NCI-H1048 (cell line): ENCODE measurements at places on chromosomes 13 and 19.

DNA sequence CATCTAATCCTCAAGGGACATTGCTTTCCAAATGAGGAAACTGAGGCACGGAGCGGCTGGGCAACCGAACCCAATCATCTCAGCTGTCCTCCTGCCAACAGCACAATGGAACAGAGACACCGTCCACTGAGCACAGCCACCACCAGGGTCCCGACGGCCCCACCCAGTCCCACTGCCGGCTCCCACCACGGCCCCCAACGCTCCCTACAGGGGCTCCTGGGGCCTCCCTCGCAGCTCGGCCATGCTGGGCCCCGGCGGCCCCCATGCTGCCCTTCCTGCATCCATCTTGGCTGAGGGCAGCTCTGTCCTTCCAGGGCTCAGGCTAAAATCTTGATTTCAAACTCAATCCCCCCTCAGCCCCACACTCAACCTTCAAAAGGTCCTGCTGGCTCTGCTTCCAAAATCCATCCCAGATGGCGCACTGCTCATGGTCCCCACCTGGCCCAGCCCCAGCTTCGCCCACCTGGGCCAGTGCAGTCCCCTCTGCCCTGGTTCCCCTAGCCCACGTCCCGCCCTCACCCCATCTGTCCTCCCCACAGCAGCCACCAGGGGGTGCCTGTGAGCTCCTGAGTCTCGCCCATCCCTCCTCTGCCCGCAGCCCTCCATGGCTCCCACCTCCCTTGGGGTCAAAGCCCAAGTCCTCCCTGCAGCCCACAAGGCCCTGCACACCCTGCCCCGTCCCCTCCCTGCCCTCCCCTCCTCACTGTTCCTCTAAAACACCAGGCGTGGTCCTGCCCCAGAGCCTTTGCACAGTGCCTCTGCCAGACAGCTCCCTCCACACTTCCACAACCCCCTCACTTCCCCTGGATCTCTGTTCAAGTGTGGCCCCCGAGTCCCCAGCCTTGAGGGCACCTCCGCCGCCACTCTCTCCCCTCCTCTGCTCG is 7.9 kb downstream of the PIP5K1C start:
- DNase-seq, result no peak

- no peak for DNase-seq
These were observed 142.4 kb upstream of the SPACA7 start for GRCh38 chr13:112233716-112234115.

DNA sequence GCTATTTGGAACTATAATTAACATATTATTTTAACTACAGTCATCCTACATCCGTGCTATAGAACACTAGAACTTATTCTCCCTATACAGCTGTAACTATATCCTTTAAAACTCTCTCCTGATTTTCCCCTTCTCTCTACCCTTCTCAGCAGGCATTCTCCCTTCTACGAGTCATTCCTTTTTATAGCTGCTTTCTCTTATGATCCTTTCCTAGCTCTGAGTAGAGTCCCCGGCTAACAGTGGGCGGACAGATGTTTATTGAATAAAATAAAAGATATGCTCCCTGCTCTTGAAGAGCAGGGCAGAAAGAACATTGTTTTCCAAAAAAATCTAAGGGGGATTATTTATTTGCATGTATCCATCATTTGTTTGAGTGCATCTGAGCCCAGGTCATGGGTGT is 246.5 kb upstream of the TMTC4 start:
- DNase-seq, result no peak

- DNase-seq, result no peak
These were observed 4.4 kb downstream of the BCAT2 start for GRCh38 chr19:48806518-48806817.

DNA sequence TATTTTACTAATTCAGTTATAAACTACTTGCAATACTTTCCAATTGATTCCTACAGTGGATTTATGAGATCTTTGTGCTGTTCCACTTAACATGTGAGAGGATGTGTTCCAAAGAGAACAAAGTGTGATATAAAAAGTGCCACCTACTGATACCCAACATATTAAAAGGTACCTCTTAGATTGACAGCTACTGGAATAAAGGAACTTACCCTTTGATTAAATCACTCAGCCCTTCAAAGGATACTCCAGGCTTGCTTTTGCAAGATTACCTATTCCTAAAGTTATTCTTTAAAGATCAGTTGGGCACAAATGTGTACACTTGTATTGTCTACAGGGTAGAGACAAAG is 65.9 kb downstream of the DCT start:
- no peak for DNase-seq

DNA sequence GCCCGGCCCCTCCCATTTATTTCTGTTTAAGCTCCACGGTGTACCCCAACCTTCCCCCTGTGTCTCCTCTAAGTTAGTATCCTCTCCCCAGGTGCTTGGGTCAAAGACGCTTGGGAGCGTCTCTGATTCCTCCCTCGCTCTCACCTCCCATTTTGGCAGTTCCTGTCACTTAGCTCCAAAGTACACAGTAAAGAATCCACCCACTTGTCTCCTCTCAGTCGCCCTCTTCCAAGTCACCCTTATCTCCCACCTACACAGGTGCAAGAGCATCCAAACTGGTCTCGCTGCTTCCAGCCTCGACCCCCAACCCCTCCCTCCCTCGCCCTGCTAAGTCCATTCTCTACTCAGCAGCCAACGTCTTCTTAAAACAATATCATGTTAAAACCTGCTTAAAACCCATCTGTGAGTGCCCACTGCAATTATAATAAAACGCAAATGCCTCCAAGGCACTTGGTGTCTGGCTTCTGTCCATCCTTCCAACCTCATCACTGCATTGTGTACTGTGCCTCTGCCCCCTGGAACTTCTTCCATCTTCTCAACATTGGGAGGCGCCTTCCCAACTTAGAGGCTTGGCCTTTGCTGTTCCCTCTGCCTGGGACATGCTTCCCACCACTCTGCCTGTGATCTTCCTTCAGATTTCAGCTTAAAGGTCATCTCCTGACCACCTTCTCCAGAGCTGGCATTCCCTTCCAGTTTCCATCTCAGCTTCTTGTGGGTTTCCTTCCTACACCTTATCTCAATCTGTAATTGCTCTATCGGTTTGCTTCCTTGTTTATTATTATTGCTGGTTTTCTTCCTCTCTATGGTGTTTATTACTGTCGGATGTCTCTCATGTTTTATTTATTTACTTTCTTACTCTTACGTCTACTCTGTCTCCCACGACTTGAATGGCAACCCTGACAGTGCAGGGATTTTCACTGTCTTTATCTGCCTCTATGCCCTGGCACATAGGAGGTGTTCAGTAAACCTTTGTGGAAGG is 9.5 kb upstream of the KLK14 start:
- DNase-seq, result no peak

GRCh38 chr19:23118400-23118799 is 1.6 kb downstream of the ZNF730 start:
- no peak for DNase-seq

- no peak for DNase-seq
These were observed 8.4 kb upstream of the SIGLEC12 start for GRCh38 chr19:51509823-51510660.

DNA sequence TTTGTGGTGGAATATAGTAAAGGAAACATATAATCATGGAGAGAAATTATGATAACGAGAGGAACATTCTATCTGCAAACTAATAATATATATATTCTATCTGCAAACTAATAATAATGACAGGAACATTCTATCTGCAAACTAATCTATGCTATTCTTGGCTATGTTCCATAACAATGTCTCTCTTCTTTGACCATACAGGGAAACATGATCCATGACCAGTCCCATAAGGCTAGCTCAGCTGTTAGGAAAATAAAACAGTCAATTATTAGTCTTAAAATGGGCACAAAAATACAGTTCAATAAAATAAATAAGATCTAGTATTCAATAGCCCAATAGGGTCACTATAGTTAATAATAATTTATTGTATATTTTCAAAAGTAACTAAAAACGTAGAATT is 707.8 kb upstream of the PCDH20 start:
- no peak for DNase-seq

DNA sequence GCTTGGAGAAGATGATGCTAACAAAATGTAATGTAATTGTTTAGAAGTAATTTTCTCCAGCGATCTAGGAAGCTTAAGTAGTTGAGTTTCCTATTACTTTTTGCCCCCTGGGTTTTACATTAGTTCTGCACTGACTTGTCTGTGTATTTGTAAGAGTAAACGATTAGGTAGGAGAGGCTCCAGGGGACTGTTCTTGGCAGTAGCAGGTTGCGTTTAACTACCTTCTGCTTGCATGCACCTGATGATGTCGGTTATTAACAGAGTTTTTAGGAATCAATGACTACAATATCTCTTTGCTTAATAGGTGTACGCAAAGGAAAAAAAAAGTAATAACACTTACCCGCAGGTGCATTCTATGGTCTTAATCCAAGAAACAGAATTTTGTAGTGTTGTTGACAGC is 18.3 kb upstream of the UGGT2 start:
- DNase-seq, result no peak

GRCh38 chr13:21735701-21736401 is 65.0 kb downstream of the FGF9 start:
- no peak for DNase-seq

DNA sequence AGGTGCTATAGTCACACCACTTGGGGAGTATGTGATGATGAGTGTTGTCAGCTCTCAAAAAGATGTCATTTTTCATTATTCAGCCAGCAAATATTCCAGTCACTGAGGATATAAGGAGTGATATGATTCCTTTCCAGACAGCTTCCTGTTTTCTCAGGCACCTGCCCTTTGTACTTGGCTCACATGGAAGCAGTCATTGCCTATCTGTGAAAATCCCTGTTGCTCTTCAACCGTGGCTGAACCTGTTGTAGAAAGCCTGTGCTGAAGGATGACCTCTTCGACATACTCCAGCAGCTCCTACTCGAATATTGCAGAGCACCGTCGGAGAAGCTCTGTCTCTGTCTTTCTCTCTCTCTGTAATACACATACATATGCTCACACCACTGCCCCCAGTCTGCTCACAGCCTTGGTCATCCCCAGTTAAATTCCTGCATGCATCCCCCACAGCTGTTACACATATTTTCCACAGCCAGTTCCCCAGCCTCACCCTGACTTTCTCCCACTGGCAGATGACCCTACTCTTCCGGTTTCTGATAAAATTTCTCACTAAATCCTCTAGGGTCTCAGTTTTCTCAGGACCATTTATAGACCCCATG is 204.2 kb upstream of the ARGLU1 start:
- DNase-seq, result no peak

- no peak for DNase-seq
These were observed 1196.2 kb downstream of the PCDH9 start for GRCh38 chr13:66033924-66034323.

DNA sequence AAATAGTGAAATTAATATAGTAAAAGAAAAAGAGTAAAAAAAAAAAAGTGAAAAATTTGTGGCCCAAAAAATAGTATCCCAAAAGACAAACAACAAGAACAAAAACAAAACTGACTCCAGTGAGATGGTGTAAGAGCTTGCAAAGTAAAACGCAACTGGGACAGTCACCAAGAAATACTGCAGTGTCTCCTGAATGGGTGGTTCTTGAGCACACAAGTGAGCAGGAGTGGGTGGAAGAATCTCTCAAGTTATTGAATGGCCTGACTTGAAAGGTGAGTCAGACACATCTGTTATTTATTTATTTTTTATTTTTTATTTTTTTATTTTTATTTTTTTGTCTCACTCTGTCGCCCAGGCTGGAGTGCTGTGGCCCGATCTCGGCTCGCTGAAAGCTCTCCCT is 1.9 kb downstream of the ZNF493 start:
- no peak for DNase-seq

GRCh38 chr13:75454497-75454896 is 27.5 kb downstream of the TBC1D4 start:
- no peak for DNase-seq

DNA sequence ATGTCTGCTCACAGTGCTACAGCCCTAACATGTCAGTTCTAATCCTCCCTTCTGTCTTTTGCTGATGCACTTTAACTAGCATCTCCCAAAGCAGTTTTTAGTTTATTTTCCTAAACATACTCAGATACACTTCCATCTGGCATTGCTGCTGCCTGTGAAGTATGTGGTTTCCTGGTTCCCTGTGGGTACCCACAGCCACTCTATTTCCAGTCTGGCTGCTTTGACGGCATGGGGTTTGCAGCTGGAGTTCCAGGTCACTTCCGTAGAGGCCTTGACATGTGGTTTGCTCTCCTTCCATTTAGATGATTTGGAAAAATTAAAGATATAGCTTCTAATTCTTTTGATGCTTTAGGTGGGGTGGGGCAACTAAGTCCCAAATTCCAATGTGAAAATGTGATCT is 375.5 kb downstream of the PCDH20 start:
- DNase-seq, result no peak

DNA sequence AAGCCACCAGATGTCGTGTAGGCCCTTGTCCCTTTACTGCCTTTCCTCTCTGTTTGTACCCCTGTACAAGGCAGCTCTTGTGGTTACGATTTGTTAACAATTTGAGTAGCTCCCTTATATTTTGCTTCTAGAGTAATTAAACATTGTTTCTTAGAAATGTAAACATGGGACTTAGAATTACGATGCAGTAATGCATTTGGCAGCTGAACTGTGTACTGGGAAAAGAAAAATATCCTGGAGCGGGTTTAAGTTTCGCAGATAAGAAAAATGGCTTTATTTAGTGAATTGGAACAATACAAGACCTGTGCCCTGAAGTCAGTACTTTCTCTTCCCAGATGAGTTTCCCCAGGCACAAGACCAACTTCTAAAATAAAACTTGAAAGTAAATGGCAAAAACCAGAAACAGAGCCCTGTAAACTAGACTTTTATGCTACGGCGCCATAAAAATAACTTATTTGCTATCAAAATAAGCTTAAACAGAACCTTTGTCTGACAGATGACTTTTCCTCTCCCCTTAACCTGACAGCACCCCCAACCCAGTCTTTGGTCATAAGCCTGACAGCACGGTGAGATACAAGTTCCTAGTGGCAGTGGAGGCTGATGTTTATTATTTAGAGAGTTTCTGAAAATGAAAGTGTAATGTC is 63.0 kb downstream of the LRCH1 start:
- DNase-seq, result no peak

GRCh38 chr13:59103004-59103768 is 1060.5 kb downstream of the DIAPH3 start:
- no peak for DNase-seq

- no peak for DNase-seq
These were observed 14.7 kb downstream of the CCDC169 start for GRCh38 chr13:36282821-36283432.

GRCh38 chr19:38287604-38288003 is 16.4 kb upstream of the C19orf33 start:
- DNase-seq, result no peak

DNA sequence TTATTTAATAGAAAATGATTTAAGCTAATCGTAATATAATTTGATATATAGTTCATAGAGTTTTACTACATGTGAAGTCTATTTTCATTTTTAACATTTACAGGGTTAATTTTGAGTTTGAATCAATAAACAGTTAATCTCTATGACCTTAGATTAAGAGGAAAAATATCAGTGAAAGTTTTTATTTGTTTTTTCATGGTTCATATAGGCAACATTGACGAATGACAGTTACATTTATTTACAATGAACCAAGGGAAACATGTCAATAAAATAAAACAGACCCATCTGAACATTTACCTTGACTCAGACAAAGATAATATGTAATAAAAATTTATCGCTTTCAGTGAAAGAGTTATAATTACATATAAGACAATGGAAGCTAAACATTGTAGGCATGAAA is 346.6 kb upstream of the SLITRK5 start:
- no peak for DNase-seq

GRCh38 chr13:44263751-44264620 is 109.6 kb upstream of the SERP2 start:
- no peak for DNase-seq
